ENCODE measurements at places on chromosomes 16 and 17. TPM values are rescaled to one million over a fixed set of nuclear protein-coding genes. Genes with fewer than 3 reads are reported as not detected.
A peak's percentile ranks its signal among the peaks of the same experiment; 100 is the strongest.

The TMIGD1 gene
- total RNA-seq, result not detected

The C1QL1 gene
- not detected for total RNA-seq

The KRTAP3-2 gene
- total RNA-seq, result not detected

The MILR1 gene
- 3.3 TPM for total RNA-seq

DNA sequence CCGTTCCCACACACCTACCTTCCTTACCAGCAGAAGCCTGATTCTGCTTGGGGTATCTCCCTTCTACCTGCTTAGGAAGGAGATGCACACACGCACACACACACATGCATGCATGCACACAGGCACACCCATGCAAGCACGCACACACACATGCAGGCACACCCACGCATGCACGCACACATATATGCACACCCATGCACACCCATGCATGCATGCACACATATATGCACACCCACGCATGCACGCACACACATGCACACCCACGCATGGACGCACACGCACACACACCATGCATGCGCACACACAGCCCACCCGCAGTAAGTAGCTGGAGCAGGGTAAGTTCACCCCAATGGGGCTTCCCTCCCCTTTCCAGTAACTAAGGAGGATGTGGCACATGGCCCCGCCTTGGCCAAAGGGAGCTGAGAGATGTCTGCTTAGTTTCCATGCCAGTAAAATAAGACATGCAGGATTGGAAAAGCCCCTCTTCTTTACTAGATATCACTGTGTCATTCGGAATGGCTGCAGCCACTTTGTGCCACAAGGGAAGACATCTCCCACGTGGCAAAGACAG is 33.7 kb downstream of the ADCY9 start:
- peaks cover 18% of the 10 kb centered on the region for H3K4me1 ChIP-seq
- H3K4me3 ChIP-seq, result no peak overlapping the region
- H3K27me3 ChIP-seq, result no peaks in the 10 kb centered on the region

The CA7 gene
- total RNA-seq, result not detected

GRCh38 chr17:57783338-57783742 is 38.2 kb upstream of the CCDC182 start:
- H3K4me1 ChIP-seq, result peaks cover 10% of the 10 kb centered on the region
- DNase-seq, result peak; percentile 80
- H3K36me3 ChIP-seq, result no peaks in the 10 kb centered on the region
- H3K27ac ChIP-seq, result no peak overlapping the region

GRCh38 chr16:58678716-58679115 is 5.9 kb downstream of the SLC38A7 start:
- peaks cover 4% of the 10 kb centered on the region for H3K4me1 ChIP-seq
- DNase-seq, result no peak
- H3K36me3 ChIP-seq, result peaks cover 4% of the 10 kb centered on the region

- no peaks in the 10 kb centered on the region for H3K27me3 ChIP-seq
- no peaks in the 10 kb centered on the region for H3K36me3 ChIP-seq
- H3K27ac ChIP-seq, result no peak overlapping the region
- no peaks in the 10 kb centered on the region for H3K4me1 ChIP-seq
- no peak overlapping the region for H3K4me3 ChIP-seq
These were observed 316.3 kb downstream of the CBLN1 start for GRCh38 chr16:48965386-48965785.

- peak overlapping the region; percentile 34 for H3K4me3 ChIP-seq
- H3K4me1 ChIP-seq, result peaks cover 92% of the 10 kb centered on the region
- no peaks in the 10 kb centered on the region for H3K36me3 ChIP-seq
- peak; percentile 100 for DNase-seq
These were observed 24.2 kb downstream of the FAM117A start for GRCh38 chr17:49739641-49740271.

The ADAMTS18 gene
- total RNA-seq, result not detected

The SYNGR3 gene
- total RNA-seq, result 19.1 TPM

DNA sequence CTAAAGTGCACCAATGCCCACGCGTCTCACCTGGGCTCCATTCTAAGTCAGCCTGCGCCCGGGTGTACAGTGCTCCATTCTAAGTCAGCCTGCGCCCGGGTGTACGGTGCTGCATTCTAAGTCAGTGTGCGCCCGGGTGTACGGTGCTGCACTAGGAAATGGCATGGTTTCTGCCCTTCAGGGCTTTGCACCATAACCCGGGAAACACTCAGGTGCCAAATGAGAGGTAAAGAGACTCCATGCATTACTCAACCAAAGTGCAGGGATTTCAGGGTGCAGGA is 29.2 kb upstream of the FASN start:
- no peak for DNase-seq
- no peak overlapping the region for H3K4me3 ChIP-seq
- peaks cover 2% of the 10 kb centered on the region for H3K36me3 ChIP-seq
- peak overlapping the region; percentile 54 for H3K27ac ChIP-seq

DNA sequence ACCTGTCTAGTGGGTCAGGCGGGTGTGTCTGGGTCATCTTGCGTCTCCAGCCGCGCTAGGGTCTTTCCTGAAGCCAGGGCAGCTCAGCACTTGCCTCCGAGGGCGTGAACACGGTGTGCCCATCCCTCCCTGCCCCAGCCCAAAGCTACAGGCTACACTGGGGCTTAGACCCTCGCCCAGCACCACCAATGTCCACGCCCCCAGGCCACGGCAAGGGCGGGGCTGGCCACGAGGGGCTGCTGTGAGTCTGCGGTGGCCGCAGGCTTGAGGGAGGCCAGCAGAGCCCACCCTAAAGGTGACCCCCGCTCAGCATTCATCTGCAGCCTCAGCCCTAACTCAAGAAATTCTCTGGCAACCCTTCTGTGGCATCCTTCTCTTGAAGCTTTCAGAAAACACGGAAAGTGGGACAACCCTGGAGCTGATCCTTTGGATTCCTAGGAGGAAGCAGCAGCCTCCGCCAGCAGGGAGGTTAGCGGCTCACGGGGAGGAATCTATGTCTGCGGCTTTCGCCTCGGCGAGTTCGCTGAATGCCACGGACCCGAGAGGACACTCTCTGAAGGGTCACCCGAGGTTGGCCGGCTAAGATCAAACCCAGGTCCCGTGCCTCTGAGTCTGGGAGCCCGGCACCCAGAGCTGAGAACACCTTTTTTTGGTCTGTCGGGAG is 41.7 kb downstream of the TIMM22 start:
- H3K4me1 ChIP-seq, result peaks cover 25% of the 10 kb centered on the region
- no peak for DNase-seq
- no peaks in the 10 kb centered on the region for H3K27me3 ChIP-seq
- H3K36me3 ChIP-seq, result peaks cover 9% of the 10 kb centered on the region
- H3K4me3 ChIP-seq, result no peak overlapping the region
- H3K27ac ChIP-seq, result no peak overlapping the region

The PALB2 gene
- total RNA-seq, result 10.9 TPM

The TNP2 gene
- not detected for total RNA-seq

- no peak overlapping the region for H3K27ac ChIP-seq
- no peaks in the 10 kb centered on the region for H3K36me3 ChIP-seq
- H3K4me3 ChIP-seq, result no peak overlapping the region
- no peaks in the 10 kb centered on the region for H3K4me1 ChIP-seq
- no peaks in the 10 kb centered on the region for H3K27me3 ChIP-seq
These were observed 237.0 kb downstream of the SOX9 start for GRCh38 chr17:72357764-72358365.

DNA sequence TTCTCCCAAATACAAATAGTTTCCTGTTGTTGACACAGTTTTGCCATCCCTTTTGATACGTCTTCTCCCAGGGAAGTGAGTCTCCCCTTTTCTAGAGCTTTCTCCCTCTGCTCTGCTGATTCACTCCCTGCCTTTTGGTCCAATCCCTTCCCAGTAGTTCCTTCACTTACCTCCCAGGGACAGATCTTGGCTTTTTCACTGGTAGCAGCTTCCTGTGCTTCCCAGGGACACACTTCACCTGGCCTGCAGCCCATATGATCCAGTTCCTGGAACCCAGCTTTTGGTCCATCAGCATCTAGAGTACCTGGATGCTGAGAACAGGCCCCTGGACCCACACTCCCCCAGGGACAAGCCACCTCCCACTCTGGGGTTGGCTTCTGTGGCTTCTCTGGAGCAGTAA is 15.8 kb downstream of the GPR179 start:
- no peak for DNase-seq
- H3K36me3 ChIP-seq, result peaks cover 3% of the 10 kb centered on the region
- H3K27me3 ChIP-seq, result no peaks in the 10 kb centered on the region

DNA sequence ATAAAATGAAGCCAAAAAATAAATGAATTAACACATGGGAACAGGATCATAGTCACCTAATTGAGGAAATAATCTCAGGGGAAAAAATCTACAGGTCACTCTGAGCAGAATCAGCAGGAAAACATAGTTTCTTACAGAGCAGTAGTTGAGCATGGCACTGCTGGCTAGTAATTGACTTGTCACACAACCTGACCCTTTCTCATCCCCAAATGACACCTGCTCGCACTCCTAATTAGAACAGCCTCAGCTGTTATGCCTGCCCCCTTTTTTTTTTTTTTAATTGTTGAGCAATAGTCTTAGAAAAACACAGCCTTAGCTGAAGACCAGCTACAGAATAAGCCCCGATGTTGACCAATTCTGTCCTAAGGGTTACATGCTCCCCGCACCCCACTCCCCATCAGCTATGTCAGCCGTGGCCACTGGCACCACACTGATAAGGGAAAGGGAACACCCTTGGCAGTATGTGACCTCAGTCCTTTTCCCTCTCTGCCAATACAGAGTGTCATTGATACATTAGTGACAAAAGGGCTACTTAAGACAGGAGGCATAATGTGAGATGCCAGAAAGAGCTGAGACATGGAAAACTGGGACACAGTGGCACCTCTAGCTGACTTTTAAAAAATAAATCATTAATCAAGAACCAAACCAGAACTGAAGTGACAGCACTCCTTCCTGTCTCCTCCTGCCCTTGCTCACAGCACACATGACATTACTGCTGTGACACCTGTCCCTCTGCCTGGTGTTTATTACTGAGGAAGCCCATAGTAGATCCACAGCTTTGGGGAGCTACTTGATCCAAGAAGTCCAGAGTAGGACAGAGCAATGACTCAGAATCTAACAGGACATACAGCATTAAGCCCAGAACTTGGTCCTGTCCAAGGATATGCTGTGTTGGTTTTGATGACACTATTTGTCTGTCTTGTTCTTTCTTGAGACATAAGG is 41.7 kb downstream of the WDR59 start:
- no peak overlapping the region for H3K27ac ChIP-seq
- no peaks in the 10 kb centered on the region for H3K4me1 ChIP-seq
- no peak overlapping the region for H3K4me3 ChIP-seq
- peaks cover 29% of the 10 kb centered on the region for H3K36me3 ChIP-seq

- no peak overlapping the region for H3K4me3 ChIP-seq
- H3K27me3 ChIP-seq, result no peaks in the 10 kb centered on the region
- H3K27ac ChIP-seq, result no peak overlapping the region
- DNase-seq, result peak; percentile 47
- no peaks in the 10 kb centered on the region for H3K36me3 ChIP-seq
- peaks cover 14% of the 10 kb centered on the region for H3K4me1 ChIP-seq
These were observed 35.6 kb downstream of the ELAC2 start for GRCh38 chr17:12982224-12982623.

Measured in natural killer cell (primary cell).